Fibroblast of skin of left biceps (primary cell): ENCODE measurements at places on chromosomes 11 and 22.

- DNase-seq: no peak
These were observed 75.7 kb downstream of the JRKL start for GRCh38 chr11:96465512-96465911.

- DNase-seq: no peak
These were observed 54.5 kb upstream of the FBXO3 start for GRCh38 chr11:33828604-33829429.

GRCh38 chr11:10990637-10991193 is 132.9 kb upstream of the ZBED5 start:
- DNase-seq: no peak

DNA sequence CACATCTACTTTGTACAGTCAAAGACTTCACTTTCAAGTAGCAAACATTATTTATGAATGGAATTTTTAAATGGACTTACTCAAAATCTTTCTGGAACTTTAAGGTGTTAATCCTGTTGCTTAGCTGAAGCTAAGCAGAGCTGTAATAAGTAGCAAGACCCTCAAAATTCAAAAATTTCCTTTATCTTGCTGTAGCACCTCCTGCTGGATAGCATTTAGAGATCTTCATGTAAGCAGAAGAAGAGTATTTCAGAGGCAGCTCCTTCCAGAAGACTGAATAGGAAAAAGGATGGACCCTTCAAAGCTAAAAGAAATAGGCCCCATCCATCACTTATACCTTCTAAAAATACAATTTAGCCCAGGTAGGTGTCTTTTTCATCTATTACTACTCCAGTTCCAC is 3.4 kb downstream of the PHF21A start:
- DNase-seq: no peak

DNA sequence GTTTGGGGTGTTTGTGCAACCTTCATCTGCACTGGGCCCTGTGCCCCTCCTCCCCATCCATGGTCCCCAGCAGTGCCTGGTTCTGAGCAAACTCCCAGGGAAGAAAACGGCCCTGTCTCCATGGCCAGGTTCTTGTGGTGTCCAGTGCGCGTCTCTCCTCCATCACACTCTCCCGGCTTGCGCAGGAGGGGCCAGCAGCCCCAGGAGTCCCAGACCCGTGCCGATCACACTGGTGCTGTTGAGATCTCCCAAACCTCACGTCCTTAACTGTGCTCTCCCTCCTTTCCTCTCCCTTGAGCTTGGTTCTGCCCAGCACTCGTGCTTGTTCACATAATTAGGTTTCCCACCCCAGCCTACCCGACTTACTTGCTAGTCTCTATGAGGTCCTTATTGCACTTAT is 10.9 kb upstream of the GRK2 start:
- no peak for DNase-seq

GRCh38 chr11:36388071-36388470 is 92.0 kb downstream of the PRR5L start:
- no peak for DNase-seq

DNA sequence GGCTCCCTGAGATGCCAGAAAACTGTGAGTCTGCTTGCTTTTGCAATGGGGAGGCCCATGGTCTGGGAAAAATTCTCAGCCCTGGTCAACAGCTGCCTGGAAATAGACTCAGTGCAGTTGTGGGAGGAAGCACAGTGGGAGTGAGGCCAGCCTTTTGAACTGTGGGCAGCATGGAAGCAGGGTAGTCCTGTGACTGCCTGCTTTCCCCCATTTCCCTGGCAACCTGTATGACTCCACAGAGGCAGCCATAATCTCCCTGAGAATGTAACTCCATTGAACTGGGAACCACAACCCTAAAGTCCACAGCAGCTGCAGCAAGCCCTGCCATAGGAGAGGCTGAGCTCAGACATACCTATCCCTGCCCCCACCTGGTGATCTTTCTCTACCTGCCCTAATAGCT is 494.6 kb upstream of the FAT3 start:
- DNase-seq: no peak

DNA sequence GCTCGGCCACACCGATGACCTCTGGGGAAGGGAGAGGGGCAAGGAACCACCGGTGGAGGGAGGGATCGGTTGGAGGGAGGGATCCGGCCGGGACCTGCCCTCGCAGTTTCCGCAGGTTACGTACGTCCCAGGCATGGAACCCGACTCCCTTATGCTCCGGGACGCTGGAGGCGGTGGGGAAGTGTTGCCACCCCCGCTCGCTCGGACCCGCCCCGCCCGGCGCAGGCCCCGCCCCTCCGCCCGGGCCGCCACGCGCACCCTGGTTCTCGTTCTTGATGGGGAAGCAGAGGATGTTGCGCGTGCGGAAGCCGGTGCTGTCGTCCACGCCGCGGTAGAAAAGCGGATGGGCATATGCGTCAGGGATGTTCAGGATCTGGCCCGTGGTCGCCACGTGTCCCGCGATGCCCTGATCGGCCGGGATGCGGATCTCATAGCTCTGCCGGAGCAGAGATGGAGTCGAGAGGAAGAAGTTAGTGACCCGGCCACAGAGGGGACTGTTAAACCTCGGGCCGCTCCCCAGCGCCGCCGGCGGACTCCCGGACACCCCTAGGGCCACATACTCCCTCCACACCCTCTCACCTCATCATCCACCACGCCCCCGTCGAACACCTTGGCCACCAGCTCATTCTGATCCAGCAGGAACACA is 89.8 kb downstream of the PDE2A start:
- DNase-seq: no peak
